ENCODE measurements at places on chromosomes 5 and 9. TPM values are rescaled to one million over a fixed set of nuclear protein-coding genes. Genes with fewer than 3 reads are reported as not detected.

The ARPC5L gene
- 42.1 TPM for total RNA-seq

The PDE4D gene
- total RNA-seq = 11.8 TPM

The MCIDAS gene
- total RNA-seq = not detected

The ARL14EPL gene
- total RNA-seq = not detected

The PCDHB13 gene
- total RNA-seq = 3.6 TPM

The TAL2 gene
- 7.4 TPM for total RNA-seq

The LPAR1 gene
- 11.3 TPM for total RNA-seq

The ERBIN gene
- total RNA-seq = 52.2 TPM

The NFIL3 gene
- total RNA-seq = 16.8 TPM

The KCNV2 gene
- total RNA-seq = not detected

The SLC36A3 gene
- total RNA-seq = not detected

The DCP2 gene
- 96.1 TPM for total RNA-seq

The KCNIP1 gene
- total RNA-seq = 0.96 TPM

The LHX6 gene
- not detected for total RNA-seq

The GPR151 gene
- not detected for total RNA-seq

DNA sequence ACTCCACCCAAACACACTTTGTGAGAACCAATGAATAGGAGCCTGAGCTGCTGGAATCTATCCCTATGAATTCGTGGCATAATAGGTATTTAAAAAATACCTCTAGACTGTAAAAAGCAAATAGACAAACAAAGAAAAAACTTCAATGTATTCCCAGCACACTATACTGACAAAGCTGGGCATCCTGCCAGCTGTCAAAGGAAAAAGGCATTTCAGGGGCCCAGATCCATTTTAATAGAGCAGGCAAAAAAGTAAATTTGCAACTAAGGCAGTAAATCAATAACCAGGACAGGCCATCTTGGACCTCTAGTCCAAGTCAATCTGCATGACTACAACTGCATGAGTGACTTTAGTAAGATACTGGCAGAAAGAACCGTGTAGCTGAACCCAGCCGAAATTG, 25.6 kb upstream of the LARP1 start:
- DNase-seq = no peak

DNA sequence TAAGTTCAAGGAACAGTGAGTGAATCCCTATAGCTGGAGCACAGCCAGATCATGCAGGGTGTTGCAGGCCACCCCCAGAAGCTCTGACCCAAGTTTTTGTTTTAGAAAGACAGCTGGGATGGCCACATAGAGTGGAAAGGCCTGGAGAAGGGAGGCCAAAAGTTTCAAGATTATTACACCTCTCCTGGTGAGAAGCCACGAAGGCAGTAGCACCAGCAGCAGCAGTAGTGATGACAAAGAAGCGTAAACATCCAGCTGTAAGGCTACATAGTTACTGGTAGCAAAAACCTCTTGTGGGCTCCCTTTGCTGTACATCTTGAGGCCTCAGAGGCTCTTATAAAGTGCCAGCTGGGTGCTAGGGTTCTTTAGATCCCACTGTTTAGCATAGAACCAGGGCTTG, 11.8 kb downstream of the ADAMTSL1 start:
- no peak for DNase-seq

DNA sequence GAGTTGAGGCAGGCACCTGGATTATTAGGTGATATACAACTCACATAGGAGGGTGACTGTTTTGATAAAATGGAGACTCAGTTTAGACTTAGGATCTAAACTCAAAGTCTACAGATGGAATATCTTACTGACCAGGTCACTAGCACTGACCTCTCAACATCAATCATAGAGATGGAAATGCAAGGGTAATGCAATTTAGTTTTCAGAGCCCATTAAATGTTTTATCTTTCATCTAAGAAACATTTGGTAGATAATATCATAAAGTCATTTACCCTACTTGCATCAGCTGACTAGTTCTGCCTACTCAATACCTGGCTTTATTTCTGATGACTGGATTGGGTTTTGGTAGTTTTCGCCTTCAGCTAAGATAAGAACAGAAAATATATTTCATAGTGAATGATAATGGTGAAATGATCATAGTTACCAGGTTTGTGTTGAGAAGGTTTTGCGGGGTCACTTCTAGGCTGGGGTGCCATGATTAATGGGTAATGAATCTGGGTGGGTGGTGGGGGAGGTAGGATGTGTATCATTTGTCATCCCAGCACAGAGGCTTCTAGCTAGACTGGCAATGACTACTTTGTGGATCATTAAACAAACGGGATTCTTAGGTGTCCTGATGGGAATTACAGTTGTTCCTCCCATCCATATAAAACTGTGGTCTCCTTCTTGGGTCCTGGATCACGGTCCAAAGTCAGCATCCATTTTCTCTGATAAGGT, 173.4 kb downstream of the PPP2R2B start:
- no peak for DNase-seq

DNA sequence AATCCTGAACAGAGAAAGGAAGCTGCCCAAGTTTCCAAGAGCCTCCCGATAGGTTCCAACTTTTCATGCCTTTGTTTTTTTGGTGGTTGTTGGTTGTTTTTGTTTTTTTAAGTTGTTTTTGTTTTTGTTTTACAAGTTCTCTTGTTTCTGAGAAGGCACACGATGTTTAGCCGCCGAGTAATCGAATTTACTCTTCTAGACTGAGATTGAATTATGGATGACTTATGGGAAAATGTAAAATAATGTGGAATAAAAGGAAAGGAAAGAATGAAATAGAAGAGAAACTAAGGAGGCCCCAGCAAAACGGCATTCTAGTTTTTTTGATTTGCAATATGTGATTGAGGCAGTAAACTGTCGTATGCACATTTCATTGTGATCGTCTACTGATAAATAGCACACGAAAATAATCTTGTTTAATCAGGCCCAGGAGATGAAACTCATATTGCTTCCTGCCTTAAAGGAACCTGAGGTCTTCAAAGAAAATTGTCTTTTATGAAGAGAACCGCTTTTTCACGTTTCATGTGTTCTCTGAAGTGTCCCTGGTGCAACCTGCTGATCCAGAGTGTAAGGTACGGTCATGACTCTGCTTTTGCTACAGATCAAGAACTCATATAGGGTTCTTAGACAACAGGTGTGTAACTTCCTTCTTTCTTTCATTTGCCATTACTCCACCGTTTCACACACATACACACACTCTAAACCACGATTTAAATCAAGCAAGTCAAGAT, 1.3 kb upstream of the GNAQ start:
- no peak for DNase-seq

DNA sequence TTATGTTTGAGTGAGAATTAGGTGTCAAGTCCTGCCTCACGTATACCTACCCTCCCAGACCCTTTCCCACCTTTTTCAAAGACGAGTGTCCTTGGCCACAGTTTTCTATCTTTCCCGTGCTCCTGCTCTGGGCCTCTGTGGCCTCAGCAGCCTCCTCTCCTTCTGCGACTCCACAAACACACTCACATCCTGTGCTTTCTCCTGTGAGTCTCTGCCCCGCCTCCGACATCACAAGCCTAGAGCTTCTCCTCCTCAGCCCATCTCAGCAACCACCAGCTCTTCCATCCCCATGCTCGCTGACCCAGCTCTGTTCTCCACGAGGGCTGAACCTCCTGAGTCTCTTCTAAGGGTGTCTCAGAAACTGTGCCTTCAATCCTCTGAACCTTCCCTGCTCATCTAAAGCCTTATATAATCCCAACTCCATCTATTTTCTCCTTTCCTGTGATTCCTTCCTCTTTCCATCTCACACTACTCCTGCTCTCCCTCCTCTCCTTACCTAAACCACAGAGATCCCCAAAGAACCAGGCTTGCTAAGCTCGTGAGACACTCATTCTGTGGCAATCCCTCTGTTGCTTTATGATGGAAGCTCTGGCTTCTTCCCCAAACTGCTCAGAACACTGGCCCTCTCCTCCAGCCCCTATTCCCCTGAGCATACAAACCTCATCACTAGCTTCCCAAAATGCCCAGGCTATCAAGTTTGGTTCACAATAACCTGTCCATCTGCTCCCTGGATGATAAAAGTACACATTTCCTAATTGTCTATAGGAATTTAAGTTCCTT, 55.2 kb downstream of the RASEF start:
- DNase-seq = no peak

- no peak for DNase-seq
These were observed 64.2 kb downstream of the RFK start for GRCh38 chr9:76330034-76330433.

DNA sequence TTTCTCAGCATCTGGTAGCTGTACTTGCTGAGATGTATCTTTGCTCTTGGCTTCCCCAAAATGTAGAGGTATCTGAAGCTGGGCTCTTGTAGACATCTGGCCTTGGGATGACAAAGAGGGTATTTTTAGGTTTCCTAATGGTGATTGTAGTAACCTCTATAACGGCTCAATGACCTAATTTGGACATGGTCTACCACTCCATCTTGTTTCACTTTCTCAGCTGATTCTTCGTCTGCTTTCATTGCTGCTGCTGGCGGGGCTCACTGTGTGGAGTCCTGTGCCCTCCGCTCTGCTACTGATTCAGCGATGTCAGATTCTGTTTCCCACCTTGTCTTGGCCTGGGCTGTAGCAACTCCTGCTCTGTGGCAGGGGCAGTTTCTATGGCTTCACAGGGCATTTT, 12.7 kb upstream of the MARCHF11 start:
- no peak for DNase-seq

DNA sequence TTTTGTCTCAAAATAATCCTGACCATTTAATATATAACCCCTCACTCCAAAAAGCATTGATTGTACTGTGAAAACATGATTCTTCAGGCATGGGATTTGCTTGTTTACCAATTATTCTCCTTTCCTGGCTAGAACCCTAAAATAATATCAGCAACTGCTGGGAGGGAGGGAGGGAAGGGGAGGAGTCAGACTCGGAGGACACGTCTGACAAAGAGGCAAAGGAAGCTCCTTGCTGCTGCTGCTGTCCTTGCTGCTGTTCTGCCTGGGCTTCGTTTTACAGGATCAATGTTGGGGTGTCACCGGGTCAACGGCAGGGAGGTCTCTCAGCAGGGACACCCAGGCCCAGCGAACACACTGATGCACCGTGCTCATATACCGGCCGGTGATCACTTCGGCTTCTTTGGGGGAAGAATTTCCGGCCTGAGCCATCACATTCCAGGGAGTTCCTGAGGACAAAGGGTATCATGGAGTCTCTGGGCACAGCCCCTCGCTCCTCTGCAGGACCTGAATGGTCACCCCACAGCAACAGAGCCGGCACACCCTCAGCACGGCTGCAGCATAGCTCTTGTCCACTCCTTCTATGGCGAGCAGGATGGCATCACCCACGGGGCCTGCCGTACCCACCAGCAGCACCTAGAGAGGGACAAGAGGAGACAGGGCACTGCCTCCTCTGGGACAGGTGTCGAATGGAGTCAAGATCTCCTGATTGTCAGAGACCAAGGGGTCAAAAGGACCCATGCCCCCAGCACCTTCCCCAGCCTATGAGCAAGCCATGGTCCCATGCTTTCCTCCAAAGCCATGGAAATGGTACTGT, 27.9 kb downstream of the MED10 start:
- no peak for DNase-seq

- DNase-seq = peak; percentile 14
These were observed 83.1 kb upstream of the GLRA1 start for GRCh38 chr5:152007653-152008335.

GRCh38 chr9:68762570-68762969, 57.5 kb downstream of the PIP5K1B start:
- no peak for DNase-seq

DNA sequence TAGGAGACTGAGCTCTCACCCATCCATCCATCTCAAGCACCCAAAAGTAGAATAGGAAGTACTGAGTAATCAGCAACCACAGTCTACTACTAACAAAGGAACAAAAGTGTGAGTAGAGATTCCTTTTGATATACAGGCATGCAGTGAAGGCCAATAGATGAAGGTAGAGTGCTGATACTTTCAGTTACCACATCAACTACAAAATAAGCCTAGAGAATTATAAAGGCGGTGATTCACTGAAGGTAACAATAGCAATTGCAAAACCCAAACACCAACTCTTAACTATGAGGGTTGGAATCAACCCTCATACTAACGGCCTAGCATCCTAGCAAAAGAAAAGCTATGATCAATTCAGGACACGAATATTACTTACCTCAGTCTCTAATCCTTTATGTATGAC, 992.6 kb downstream of the DNAH5 start:
- DNase-seq = no peak

DNA sequence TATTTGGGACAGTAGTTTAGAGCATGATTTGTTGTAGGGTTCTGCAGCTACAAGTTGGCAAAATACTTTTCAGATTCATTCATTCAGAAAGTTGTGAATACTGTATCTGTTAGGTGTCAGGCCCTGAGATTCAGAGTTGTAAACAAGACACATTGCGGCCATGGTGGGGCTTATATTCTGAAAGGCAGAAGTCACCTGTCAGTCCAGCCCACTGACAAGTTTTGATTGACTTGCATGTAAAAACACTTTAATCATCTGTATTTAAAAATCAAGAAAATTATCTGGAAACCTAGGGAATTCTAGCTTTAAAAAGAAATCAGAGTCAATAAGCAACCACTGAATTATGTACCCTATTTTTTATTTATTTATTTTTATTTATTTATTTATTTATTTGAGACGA, 13.0 kb downstream of the LARP1 start:
- no peak for DNase-seq

- DNase-seq = no peak
These were observed 34.7 kb upstream of the TGFBI start for GRCh38 chr5:135993880-135994636.

DNA sequence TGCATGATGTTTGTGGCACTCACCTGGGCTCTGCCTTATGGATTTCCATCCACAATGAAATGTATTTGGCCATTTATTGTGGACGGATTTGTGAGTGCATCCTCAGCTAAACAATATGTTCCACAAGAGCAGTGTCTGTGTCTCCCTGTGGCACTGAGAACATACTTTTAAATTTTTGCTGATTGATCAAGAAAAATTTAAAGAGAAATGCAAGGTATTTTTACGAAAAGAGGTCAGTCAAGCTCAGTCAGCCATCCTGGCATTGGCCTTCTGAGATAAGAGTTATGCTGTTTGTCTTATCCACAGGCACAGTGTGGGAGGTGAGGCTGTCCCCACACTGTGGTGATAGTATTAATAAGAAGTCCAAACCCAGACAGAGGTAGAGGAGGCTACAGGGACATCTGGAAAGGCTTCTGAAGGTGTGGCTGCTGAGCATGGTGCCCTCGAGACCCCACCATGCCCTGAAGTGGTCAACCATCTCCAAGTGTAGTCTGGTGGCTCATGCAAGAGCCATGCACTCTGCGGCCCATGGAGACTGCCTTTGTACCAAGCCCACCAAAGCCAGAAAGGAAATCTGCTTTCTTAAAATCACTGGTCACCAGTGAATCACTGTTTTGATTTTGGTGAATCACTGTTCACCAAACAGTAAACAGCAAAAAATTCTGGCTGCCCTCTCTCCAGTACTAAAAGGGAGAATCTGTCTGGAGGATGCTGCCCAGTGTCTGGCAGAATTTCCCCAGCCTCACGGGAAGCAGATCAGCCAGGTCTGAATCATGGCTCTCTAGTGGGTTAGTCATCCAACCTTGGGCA, 28.8 kb downstream of the SPOCK1 start:
- DNase-seq = no peak

GRCh38 chr5:76947082-76947503, 5.8 kb upstream of the CRHBP start:
- no peak for DNase-seq

Measured in neural crest cell (in vitro differentiated cells).